HL-60 (cell line): ENCODE measurements at places on chromosomes 5 and 9.

GRCh38 chr5:93017849-93018248, 563.2 kb downstream of the NR2F1-AS1 start:
- no peak for DNase-seq

DNA sequence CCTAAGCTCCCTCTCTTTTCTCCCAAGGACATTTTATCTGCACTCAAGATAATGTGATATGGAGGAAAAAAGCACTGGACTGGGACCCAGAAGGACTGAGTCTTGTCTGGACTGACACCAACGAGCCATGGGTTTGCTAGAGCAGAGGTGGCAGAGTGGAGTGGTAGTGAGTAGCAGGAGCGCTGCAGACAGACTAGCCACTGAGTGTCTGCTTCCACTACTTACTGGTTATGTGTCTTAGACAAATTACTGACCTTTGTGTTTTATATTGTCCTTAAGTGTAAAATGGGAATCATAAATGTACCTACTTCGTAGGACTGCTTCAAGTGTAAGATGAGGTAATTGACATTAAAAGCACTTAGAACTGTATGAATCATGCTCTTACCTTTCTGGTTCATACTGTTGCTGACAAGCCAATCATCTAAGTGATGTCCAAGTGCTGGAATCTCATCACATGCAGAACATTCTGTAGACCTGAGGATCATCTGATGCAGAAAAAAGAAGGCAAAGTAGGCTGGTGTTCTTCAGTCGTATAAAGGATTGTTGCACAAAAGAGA, 12.5 kb upstream of the PRLR start:
- no peak for DNase-seq

DNA sequence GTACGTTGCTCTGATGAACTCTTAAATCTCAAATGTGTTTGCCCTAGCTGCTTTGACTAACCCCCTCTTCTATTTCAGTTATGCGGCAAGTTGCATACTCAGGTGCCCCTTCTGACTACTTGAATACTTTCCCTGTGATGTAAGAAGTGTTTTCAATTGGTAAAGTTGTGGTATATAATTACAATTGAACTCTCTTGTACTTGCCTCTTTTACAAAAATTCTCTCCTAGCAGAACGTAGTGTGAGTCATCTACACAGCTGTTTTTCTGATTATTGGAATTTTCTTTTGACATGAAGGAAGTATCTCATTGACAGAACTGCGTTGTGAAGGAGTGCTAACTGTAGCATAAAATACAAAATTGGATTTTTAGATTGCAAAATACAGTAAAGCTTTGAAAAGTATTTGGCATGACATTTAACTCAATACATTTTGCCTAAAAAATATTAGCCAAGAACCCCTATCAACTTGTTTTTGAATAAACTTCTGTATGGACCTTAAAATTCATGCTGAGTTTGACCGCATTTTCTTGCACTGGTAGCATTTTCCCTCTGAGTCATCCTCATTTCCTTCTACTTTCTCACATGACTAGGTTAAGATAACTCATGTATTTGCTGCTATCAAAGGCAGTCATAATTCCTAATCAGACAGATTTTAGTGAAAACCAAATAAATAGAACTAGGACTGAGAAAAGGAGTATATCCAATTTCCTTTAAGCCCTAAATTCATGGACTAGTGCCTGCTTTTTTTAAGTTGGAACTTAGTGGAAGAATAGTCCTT, 6.3 kb downstream of the CRHBP start:
- peak; percentile 2 for DNase-seq

- no peak for DNase-seq
Measured at GRCh38 chr5:83567741-83568140, 96.2 kb downstream of the VCAN start.

- DNase-seq: no peak
Measured at GRCh38 chr9:2257248-2257929, 242.2 kb downstream of the SMARCA2 start.

DNA sequence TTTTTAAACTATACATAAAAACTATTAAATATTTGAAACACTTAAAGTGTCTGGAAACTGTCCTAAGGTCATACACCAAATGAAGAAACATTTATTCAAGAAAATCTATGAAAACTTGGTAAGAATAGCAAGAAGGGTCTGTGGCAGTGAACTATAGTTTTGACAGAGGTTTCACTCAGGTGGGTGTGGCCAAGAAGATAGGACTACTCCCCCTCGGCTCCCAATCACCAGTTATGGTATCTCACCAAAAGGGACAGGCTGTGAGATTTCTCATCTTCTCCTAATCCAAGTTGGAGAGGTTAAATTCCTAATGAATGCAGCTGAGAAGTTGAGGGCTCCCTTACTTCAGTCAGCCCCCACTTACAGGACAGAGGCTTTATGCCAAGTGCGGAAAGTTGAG, 2.9 kb downstream of the ARSK start:
- DNase-seq: no peak

DNA sequence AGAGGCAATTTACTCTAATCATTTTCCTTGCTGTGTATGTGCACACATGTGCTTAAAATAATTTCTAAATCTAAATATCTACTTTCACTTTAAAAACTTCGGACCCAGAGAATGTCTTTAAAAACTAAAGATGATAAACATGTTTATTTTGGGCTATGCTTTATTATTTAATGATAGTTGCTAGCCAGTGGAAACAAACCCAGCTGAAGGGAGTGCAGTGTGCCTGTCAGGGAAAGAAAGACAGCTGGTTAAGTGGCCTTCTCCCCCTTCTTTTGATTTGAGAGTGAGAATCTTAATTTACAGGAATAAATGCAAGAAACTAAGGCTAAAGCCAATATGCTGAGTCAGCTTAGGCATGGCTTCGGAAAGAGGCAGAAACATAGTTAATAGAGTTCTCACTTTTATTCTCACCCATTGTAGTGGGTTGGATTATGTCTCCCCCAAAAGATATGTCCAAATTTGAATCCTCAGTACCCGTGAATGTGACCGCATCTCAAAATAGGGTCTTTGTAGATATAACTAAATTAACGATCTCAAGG, 111.4 kb downstream of the DCP2 start:
- DNase-seq: no peak

GRCh38 chr9:35757226-35757891, 3.3 kb upstream of the MSMP start:
- DNase-seq: peak; percentile 59

- DNase-seq: no peak
Measured at GRCh38 chr9:22064957-22065356, 55.9 kb upstream of the CDKN2B start.

GRCh38 chr5:72848474-72849428, 32.3 kb downstream of the TNPO1 start:
- no peak for DNase-seq

- DNase-seq: no peak
Measured at GRCh38 chr5:80764786-80765185, 110.0 kb upstream of the DHFR start.

DNA sequence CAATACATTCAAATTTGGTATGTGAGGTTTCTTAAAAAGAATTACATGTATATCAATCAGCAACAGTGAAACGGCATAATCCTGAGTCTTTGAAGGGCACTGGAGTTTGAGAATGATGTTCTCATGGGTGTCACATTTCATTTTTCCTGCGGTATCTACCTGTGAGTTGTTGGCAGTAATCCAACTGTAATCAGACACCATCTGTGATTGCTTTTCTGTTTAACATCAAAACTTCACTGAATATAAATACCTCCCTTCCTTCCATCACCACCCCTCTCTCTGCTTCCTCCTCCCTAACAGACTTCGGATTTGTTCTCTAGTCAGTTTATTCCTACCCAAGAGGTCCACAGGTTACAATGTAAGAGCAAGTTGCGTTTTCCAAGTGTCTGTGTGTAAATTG, 275.2 kb upstream of the PCSK5 start:
- no peak for DNase-seq
